ENCODE measurements at places on chromosomes 7 and 10.

DNA sequence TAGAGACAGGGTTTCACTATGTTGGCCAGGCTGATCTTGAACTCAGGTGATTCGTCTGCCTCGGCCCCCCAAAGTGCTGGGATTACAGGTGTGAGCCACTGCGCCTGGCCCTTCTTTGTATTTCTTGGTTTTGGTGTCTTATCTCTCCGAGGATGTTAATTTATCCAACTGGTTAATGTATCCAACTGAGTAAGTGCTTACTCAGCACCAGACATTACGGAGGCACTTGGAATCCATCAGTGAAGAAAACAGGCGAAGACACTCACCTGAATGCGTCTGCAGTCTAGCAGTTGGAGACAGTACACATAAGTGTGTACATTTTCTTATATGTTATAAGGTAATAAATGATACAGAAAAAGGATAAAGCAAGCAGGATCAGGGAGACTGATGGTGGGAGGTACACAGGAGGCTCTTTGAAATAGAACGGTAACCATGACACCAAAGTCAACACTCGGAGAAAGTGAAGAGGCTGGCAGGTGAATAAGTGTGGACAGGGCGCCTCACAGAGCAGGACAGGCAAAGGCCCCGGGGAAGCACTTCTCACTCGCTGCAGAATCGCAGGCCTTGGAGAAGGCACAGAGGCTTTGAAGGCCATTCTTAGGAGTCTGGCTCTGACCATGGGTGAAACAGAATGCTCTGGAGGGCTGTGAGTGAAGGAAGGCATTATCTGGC is 73.1 kb downstream of the LANCL2 start:
- DNase-seq, result no peak

DNA sequence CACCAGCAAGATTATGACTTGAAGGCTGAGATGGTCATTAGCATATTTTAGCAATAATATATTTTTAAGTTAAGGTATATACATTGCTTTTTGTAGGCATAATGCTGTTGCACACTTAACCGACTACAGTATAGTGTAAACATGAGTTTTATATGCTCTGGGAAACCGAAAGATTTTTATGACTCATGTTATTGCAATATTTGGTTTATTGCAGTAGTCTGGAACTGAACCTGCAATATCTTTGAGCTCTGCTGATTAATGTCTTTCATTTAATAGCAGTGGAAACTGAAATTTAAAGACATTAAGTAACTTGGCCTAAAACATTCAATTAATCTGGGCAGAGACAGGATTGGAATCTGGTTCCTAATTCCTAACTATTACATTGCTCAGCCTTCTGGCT is 266.7 kb upstream of the PLXDC2 start:
- no peak for DNase-seq

DNA sequence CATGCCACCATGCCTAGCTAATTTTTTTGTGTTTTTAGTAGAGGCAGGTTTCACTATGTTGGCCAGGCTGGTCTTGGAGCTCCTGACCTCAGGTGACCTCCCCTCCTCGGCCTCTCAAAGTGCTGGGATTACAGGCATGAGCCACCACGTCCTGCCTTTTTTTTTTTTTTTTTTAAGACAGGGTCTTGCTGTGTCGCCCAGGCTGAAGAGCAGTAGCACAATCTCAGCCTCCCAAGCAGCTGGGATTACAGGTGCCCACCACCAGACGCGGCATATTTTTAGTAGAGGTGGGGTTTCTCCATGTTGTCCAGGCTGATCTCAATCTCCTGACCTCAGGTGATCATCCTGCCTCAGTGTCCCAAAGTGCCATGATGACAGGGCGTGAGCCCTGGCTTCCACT is 14.4 kb upstream of the SRPK2 start:
- DNase-seq, result no peak

- DNase-seq, result no peak
Observed at GRCh38 chr10:13730956-13731355, 144.2 kb downstream of the PRPF18 start.

DNA sequence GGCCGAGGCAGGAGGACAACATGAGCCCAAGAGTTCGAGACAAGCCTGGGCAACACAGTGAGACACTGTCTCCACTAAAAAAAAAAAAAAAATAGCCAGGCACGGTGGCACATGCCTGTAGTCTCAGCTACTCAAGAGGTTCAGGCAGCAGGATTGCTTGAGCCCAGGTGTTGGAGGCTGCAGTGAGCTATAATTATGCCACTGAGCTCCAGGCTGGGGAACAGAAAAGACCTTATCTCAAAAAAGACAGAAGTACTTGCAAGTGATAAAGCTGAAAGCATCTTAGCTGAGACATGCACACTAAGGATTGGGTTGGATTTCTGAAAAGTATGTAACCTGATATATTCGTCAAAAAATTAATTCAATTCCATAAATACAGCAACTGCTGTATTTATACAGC is 68.4 kb downstream of the PPP1R3C start:
- no peak for DNase-seq

- DNase-seq, result no peak
Observed at GRCh38 chr10:122208571-122209430, 62.3 kb upstream of the BTBD16 start.

DNA sequence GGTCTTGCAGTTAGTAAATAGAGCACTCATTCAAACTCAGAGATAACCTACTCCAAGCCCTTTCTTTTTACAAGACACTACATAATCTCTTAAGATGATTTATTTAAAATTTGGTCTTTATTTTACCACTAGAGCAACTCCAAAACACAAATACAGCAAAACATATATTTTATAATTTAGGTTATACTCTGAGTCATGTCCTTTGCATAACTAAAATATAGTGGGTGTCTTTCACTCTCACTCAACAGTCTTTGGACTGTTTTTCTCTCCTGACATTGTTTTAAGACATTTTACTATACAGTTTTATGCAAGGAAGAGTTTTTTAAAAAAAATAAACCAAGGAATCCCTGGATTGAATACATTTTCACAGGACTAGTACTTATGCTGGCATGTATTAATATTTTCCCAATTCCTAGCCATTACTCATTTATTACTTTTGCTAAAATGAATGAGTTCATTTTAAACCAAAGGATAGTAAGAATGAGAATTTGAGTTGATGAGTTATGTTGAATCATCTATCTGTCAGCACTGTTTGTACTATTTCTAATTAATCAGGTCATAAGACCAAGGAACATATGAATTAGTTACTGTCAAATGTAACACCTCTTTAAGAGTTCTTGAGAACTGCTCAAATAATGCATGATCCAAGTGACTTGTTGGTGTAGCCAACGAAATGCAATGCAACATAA is 303.1 kb upstream of the FZD1 start:
- no peak for DNase-seq

GRCh38 chr7:28083164-28083997 is 97.2 kb downstream of the JAZF1 start:
- DNase-seq, result no peak

All from AG09319 (cell line).